ENCODE measurements at places on chromosomes 16 and 17.

DNA sequence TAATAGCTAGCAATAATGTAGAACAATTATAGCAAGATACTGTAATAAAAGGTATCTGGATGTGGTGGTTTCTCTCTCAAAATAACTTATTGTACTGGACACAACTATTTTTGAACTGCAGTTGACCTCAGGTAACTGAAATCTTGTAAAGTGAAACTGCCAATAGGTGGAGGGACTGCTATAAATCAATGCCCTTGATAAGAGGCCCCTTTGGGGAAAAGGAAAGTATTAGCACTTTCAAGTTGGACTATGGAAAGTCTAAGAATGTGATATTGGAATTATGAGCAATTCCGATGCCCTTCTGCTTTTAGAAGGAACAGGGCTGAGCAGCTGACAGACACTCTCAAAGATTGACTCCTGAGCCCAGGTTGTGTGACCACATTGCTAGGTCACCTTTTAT, 44.5 kb upstream of the ARHGAP44 start:
- DNase-seq, result no peak

DNA sequence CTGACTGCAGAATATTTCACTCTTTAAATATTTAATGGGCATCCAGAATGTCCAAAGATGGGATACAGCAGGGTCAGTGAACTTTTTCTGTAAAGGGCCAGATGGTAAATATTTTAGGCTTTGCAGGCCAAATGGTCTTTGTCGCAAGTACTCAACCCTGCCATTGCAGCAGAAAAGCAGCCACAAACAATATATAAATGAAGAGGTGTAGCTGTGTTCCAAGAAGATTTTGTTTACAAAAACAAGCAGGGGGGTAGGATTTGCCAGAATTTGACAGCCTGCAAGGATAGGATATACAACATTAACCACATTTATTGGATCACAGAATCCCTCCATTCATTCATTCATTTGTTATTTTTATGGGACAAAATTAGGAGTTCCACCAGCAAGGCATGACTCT, 435.0 kb upstream of the DYNLRB2 start:
- DNase-seq, result no peak

GRCh38 chr17:17506181-17506741, 10.1 kb upstream of the RASD1 start:
- no peak for DNase-seq

GRCh38 chr16:16025214-16025968, 76.0 kb downstream of the ABCC1 start:
- DNase-seq, result peak; percentile 14

GRCh38 chr17:42744283-42744805, 496 bp downstream of the EZH1 start:
- DNase-seq, result peak; percentile 47

DNA sequence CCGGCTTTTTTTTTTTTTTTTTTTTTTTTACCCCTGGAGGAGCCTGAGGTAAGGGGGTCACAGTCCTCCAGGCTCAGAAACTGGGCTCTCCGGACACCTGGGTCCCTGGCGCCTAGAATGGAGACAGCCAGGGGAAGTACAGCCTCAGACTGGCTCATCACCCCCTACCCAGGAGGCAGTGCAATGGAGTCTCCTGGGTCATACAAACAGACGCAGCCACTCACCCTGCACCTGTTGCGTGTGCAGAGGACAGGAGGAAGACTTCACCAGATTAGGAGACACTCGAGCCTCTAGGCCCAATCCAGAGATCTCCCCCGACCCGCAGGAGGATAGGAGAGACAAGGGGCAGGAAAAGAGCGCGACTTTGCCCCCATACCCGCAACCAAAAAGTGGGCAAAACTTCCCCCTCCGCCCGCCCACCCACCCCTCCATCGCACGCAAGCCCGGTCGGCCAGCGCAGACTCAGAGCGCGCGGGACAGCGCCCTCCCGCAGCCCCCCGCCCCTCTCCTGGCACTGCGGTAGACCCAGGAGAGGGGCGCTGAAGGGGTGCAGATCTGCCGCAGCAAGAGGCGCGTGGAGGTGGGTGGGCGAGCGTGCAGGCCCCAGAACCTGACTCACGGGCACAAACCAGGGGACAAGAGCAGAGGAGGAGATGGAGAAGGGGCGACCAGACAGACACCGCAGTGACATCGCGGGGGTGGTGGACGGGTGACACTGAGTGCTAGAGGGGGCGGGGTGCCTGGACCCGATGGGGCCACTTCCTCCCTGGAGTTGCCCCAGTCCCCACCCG, 900 bp downstream of the HAP1 start:
- no peak for DNase-seq

- no peak for DNase-seq
Measured at GRCh38 chr17:1071103-1071825, 74.3 kb downstream of the TIMM22 start.

DNA sequence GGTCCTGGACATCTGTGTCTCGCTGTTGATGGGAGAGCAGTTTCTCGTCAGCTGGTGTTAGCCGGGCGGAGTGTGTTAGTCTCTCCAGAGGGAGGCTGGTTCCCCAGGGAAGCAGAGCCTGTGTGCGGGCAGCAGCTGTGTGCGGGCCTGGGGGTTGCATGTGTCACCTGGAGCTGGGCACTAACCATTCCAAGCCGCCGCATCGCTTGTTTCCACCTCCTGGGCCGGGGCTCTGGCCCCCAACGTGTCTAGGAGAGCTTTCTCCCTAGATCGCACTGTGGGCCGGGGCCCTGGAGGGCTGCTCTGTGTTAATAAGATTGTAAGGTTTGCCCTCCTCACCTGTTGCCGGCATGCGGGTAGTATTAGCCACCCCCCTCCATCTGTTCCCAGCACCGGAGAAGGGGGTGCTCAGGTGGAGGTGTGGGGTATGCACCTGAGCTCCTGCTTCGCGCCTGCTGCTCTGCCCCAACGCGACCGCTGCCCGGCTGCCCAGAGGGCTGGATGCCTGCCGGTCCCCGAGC, 17.9 kb downstream of the GAA start:
- DNase-seq, result no peak

GRCh38 chr16:75372236-75372856, 61.0 kb downstream of the CFDP1 start:
- DNase-seq, result peak; percentile 29

GRCh38 chr16:67542464-67542863, 13.8 kb downstream of the RIPOR1 start:
- peak; percentile 60 for DNase-seq

GRCh38 chr17:30229012-30229411, 6.5 kb downstream of the SLC6A4 start:
- DNase-seq, result peak; percentile 18

DNA sequence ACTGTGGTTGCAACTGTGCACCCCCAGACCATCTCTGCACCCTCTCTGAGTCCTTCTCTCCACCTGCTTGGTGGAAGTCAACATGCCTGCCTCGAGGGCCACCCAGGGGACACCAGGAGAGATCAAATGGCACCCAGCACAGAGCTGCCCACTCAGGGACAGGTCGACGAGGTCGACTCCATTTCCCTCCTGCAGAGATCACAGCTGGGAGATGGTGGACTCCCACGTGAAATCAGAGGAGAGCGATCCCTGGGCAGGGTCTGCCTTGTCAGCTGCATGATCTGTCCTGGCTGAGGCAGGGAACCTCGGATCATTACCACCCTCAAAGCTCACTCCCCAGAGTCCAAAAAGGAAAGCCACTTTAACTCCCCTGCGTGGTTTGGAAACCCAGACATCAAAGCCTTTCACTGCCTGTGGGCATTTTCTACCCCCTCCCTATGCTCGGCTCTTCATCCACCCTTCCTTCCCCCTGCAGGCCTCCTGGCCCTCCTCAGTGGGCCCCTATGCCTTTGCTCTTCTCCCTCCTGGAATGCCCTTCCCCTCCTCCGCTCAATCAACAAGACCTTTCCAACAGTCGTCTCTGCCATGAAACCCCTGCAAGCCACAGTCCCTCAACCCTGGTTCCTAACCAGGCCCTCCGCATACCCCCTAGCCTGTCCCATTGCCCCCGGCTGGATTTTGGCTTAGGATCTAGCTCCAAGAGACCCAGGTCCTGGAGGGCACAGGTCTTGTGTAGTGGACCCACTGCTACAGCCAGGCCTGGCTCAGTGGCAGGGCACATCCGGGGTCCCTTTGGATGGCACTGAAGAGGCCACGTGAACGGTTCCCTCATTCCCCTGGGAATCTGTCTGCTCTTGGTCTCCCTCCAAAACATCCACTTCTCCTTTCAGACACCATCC, 103.8 kb upstream of the RPL38 start:
- no peak for DNase-seq

GRCh38 chr16:1101133-1101532, 5.1 kb upstream of the C1QTNF8 start:
- DNase-seq, result no peak

All from bronchial epithelial cell (primary cell).